ENCODE measurements at places on chromosomes 11 and 22. TPM values are rescaled to one million over a fixed set of nuclear protein-coding genes. Genes with fewer than 3 reads are reported as not detected.

Gene EMID1
- 3.8 TPM for total RNA-seq

Gene CD44
- 13.4 TPM for total RNA-seq

Gene GRAMD1B
- total RNA-seq, result 21.2 TPM

GRCh38 chr22:50267591-50268390 is 2.4 kb downstream of the MAPK11 start:
- peaks cover 34% of the 10 kb centered on the region for H3K27me3 ChIP-seq
- H3K4me3 ChIP-seq, result no peak overlapping the region
- no peaks in the 10 kb centered on the region for H3K36me3 ChIP-seq
- H3K4me1 ChIP-seq, result peaks cover 16% of the 10 kb centered on the region
- no peak overlapping the region for H3K27ac ChIP-seq

DNA sequence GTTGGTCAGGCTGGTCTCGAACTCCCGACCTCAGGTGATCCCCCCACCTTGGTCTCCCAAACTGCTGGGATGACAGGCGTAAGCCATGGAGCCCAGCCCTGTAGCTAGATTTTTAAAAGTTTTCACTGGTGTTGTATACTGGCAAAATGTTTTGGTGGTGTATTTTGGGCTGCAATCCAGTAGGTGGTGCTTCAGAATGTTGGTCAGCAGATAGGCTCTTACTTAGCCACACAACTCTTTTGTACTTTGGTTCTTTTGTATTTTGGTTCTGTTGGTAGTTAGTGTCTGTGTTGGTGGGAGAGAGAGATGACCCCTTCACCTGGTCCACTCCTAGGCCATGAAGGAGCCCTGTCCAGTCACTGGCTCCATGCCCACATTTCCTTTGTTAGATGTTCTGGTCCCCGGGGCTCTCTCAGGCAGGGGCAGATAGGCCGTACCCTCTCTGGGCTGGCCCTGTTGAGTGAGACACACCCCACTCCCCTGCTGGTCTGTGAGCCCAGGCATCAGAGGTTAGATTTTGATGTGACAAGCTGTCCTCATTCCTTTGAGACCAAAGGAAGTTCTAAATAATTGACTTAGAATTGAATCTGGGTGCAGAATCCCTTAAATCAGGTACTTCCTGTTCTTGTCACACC is 123.8 kb downstream of the DDX10 start:
- no peak overlapping the region for H3K27ac ChIP-seq
- H3K36me3 ChIP-seq, result no peaks in the 10 kb centered on the region
- no peak overlapping the region for H3K4me3 ChIP-seq
- H3K4me1 ChIP-seq, result peaks cover 3% of the 10 kb centered on the region
- DNase-seq, result no peak
- H3K27me3 ChIP-seq, result no peaks in the 10 kb centered on the region

DNA sequence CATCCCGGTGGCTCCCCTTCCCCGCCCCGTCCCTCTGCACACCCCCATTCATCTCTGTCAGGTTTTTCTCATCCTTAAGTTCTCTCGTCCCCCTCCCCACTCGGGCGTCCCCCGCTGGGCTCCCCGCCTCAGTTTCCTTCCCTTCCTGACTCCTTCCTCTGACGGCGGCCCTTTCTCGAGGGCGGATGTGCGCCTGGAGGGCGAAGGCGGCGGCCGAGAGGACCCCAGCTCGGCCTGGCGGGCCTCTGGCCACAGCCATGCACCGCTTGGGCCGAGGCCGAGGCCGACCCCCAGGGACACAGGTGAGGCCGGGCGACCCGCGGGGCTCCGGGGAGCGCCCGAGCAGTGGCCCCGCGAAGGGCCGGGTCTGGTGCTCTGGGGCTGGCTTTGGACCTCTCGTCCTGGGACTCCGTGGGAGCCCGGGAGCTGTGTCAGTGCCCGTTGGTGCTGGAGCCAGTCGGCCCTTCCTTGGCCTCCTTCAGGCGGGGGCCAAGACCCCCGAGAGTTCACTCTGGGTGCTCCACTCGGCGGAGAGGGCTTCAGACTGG is 2.9 kb downstream of the PHLDB1 start:
- H3K36me3 ChIP-seq, result no peaks in the 10 kb centered on the region
- H3K27me3 ChIP-seq, result peaks cover 45% of the 10 kb centered on the region
- H3K4me3 ChIP-seq, result peak overlapping the region; percentile 44

DNA sequence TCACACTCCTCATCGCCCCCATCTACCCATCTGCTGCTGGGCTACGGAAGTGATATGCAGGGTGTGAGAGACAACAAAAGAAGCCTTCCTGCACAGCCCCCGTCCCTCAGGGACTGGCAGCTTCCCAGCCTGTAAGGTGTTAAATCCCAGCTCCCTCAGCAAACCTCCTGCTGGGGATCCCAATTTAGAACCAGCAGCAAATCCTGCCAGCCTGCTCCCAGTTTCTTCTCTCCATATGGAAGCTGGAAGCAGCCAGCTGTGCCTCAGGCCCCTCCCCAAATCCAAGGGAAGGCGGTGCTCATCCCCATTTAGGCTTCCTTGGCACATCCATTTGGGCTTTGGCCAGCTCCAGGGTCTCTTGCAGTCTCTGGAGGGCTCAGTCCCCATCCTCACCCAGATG is 47.5 kb downstream of the PAMR1 start:
- no peak overlapping the region for H3K27ac ChIP-seq
- H3K4me3 ChIP-seq, result peak overlapping the region; percentile 29
- H3K4me1 ChIP-seq, result peaks cover 5% of the 10 kb centered on the region
- DNase-seq, result no peak
- H3K36me3 ChIP-seq, result no peaks in the 10 kb centered on the region

GRCh38 chr22:21457023-21457787 is 10.0 kb upstream of the TMEM191C start:
- no peaks in the 10 kb centered on the region for H3K27me3 ChIP-seq
- H3K4me3 ChIP-seq, result no peak overlapping the region
- peaks cover 11% of the 10 kb centered on the region for H3K4me1 ChIP-seq
- no peaks in the 10 kb centered on the region for H3K36me3 ChIP-seq
- no peak overlapping the region for H3K27ac ChIP-seq

- H3K4me1 ChIP-seq, result peaks cover 9% of the 10 kb centered on the region
- H3K4me3 ChIP-seq, result no peak overlapping the region
- no peaks in the 10 kb centered on the region for H3K36me3 ChIP-seq
- H3K27me3 ChIP-seq, result no peaks in the 10 kb centered on the region
- no peak overlapping the region for H3K27ac ChIP-seq
Observed at GRCh38 chr11:77140231-77140851, 12.3 kb downstream of the MYO7A start.

DNA sequence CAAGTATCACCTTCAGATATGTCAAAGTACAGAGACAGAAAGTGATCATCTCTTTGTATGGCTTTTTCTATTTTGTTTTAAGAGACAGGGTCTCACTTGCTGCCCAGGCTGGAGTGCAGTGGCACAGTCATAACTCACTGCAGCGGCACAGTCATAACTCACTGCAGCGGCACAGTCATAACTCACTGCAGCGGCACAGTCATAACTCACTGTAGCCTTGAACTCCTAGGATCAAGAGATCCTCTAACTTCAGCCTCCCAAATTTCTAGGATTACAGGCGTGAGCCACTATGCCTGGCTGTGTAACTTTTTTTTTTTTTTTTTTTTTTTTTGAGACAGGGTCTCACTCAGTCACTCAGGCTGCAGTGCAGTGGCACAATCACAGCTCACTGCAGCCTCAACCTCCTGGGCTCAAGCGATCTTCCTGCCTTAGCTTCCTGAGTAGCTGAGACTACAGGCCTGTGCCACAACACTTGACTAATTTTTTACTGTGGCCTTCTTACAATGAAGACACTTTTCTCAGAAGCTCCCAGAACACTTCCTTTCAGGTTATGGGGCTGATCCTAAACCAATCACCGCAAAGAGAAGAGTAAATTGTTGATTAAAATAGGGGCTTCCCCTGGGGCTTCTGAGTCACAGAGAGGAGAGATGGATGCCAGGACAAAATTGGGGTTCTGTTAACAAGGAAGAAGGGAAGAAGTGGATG is 9.0 kb upstream of the HIKESHI start:
- no peaks in the 10 kb centered on the region for H3K27me3 ChIP-seq
- no peak overlapping the region for H3K4me3 ChIP-seq
- no peak overlapping the region for H3K27ac ChIP-seq
- DNase-seq, result no peak
- no peaks in the 10 kb centered on the region for H3K4me1 ChIP-seq

DNA sequence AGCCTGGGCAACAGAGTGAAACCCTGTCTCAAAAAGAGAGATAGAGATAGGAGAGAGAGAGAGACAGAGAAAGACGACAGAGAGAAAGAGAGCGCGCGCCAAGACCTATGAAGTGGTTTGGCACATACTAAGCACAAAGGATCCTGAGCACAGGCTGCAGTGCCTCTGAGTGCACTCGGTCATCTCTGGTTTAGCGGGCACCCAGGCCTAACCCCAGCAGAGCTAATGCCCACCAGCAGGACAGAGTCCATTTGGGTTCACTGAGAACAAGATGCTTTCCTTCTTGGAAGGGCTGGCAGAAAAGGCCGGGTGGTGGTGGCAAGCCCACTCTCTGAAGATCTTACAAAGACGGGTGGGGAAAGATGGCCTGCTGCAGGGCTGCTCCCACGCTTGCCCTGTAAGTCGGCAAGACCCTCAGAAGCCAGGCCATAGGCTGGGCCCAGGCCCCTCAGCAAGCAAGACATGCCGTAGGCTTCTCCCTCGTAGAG is 3.3 kb downstream of the SCARF2 start:
- no peak for DNase-seq
- no peaks in the 10 kb centered on the region for H3K36me3 ChIP-seq
- H3K27ac ChIP-seq, result no peak overlapping the region
- H3K4me3 ChIP-seq, result no peak overlapping the region
- no peaks in the 10 kb centered on the region for H3K4me1 ChIP-seq
- peaks cover 94% of the 10 kb centered on the region for H3K27me3 ChIP-seq

DNA sequence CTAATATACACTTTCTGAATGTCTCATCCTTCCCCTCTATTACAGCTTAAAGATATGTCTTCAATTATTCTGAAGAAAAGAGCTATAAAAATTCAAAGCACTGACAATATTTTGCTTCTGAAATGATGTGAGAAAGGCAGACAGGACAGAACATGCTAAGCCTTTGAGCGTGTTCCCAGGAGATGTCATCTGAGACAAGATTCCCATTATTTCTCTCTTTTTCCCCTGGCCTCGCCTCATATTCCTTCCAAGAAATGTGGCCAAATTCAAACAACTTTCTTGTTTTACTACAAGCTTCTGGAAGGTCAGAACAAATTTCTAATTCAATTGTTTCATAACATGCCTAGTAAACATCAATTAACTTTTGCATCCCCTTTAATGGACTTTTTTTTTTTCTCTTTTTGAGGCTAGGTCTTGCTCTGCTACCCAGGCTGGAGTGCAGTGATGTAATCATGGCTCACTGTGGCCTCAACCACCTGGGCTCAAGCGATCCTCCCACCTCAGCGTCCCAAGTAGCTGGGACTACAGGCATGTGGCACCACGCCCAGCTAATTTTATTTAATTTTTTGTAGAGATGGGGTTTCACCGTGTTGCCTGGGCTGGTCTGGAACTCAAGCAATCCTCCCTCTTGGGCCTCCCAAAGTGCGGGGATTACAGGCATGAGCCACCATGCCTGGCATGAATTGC is 37.1 kb upstream of the NFRKB start:
- peaks cover 4% of the 10 kb centered on the region for H3K4me1 ChIP-seq
- H3K27ac ChIP-seq, result no peak overlapping the region
- H3K4me3 ChIP-seq, result no peak overlapping the region
- H3K36me3 ChIP-seq, result peaks cover 4% of the 10 kb centered on the region
- DNase-seq, result no peak

- H3K4me1 ChIP-seq, result no peaks in the 10 kb centered on the region
- H3K4me3 ChIP-seq, result no peak overlapping the region
- H3K27ac ChIP-seq, result no peak overlapping the region
- DNase-seq, result no peak
- no peaks in the 10 kb centered on the region for H3K36me3 ChIP-seq
- no peaks in the 10 kb centered on the region for H3K27me3 ChIP-seq
Observed at GRCh38 chr22:30310881-30311771, 15.6 kb downstream of the TBC1D10A start.

DNA sequence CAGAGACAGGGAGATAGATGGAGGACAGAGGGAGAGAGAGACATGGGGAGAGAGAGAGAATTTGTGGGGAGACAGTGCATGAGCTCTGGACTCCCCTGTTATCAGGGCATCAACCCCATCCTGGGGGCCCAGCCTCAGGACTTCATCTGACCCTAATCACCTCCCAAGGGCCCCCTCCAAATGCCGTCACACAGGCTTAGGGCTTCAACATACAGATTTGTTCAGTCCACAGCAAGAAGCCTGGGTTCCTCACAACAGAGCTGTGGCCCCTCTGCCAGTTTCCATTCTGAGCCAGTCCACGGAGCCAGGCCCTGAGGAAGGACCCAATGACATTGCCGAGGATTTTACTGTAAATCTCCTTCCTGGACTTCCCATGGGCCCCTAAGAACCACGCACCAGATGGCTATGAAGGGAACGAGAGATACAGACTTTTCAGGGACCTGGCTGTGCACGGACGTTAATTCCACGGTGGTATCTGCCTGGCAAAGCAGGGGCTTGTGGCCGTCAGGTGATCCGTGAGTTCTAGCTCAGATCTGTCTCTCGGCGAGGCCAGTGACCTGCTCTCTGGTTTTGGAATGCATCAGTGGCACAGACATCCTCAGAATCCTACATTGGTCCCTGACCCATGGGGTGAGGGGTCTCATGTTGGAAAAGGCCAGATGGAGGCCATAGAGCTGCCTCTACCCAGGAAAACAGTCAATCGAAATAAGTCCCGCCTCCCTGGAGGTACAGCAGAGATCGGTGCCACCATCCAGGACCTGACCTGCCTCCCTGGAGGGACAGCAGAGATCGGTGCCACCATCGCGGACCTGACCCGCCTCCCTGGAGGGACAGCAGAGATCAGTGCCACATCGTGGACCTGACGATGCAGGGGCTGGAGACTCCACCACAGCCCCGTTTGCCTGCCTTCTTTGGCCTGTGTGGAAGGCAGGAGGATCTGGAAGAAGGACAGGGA is 8.7 kb upstream of the B4GALNT4 start:
- peaks cover 13% of the 10 kb centered on the region for H3K36me3 ChIP-seq
- H3K4me3 ChIP-seq, result no peak overlapping the region
- no peak overlapping the region for H3K27ac ChIP-seq

DNA sequence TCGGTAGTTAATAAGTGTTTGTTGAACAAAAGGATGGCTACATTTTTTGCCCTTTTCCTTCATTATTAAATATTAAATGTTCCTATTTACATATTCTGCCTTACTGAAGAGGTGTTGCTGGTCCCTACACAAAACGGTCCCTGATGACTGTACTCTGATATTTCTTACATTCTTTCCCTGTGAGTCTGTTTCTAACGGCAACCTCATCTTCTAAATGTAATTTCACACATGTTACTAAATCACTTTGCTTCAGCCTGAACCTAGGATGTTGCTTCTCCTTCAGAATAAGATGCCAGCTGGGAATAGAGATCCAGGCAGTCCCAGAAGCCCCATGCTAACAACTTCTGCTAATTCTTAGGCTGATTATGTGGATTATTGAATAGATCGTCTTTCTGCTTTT is 50.3 kb downstream of the SPON1 start:
- no peak overlapping the region for H3K27ac ChIP-seq
- no peaks in the 10 kb centered on the region for H3K4me1 ChIP-seq
- no peaks in the 10 kb centered on the region for H3K36me3 ChIP-seq
- H3K27me3 ChIP-seq, result no peaks in the 10 kb centered on the region

DNA sequence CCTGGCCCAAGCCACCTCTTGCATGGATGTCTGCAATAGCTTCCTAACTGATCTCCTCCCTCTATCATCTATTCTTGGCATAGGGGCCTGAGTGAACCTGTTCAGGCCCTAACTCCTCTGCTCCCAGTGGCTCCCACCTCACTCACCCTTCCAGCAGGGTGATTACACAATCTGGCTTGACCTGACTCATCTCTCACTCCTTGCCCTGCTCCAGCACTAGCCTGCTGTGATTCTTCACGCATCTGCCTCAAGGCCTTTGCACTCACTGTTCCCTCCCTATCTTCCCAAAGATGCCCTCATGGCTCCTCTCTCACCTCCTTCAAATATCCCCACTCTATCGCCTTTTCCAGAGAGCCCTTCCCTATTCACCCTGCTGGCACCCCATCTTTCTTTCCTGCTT is 10.5 kb downstream of the SCN4B start:
- no peak overlapping the region for H3K27ac ChIP-seq
- no peaks in the 10 kb centered on the region for H3K27me3 ChIP-seq
- H3K4me1 ChIP-seq, result no peaks in the 10 kb centered on the region
- no peak for DNase-seq
- H3K4me3 ChIP-seq, result no peak overlapping the region

All from H1 (cell line).